ENCODE measurements at places on chromosomes 16 and 17. TPM values are rescaled to one million over a fixed set of nuclear protein-coding genes. Genes with fewer than 3 reads are reported as not detected.

- peak; percentile 77 for DNase-seq
These were observed 1.1 kb downstream of the VAT1 start for GRCh38 chr17:43020789-43021740.

- peak; percentile 79 for DNase-seq
These were observed at the start of gene GPRC5C for GRCh38 chr17:74431568-74432423. Gene GPRC5C (plus strand): TSS chr17:74432088. CDS start chr17:74439777, 7,689 bp downstream.

CDRT15L2 gene
- not detected for total RNA-seq

DNA sequence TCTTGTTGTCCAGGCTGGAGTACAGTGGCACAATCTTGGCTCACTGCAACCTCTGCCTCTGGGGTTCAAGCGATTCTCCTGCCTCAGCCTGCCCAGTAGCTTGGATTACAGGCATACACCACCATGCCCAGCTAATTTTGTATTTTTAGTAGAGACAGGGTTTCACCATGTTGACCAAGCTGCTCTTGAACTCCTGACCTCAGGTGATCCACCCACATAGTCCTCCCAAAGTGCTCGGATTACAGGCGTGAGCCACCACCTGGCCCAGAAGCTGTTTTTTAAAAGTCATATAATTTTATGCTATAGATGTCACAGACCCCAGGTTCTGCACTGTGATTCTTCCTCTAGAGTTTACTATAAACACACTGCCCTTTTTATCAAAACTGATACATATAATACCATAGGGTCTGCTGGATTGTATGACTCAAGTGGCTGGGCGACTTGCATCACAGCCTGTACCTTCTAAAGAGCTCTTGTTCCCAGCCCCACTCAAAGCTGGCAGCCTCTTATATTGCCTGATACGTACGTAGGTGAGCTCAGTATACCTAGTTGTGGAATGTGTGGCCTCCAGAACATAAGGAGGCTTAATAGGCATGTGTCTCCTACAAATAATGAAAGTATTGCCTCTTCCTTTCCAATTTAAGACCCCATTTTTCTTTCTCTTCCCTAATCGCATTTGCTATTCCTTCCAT lies 295.8 kb downstream of the ZFHX3 start:
- DNase-seq, result no peak

DNA sequence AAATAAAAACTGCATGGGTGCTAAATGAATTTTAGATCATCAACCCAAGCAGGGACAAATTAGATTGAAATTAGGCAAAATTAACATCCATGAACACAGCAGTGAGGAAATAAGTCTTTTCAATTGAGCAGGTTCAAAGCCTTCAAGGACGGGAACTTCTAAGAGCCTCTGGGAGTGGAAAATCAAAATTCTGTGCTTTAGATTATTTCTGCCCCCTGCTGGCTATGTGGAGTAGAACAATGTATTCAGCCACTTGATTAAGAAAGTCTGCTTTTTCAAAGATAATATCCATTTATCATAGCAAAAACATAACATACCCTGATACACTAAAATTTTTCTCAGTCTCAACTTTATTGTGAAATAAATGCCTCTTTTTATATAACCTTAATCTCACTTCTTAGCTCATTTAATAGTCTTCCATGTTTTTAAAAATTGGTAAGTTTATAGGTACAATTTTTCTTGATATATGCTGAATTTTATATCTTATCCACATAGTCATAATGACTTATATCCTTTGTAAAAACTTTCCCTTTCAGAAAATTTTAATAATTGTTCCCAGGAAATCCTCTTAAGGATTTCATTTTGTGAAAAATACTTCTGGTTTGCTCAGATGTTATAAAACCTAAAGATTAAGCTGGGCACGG lies 28.1 kb upstream of the NOL11 start:
- no peak for DNase-seq

GRCh38 chr17:75592348-75593020 lies 4.9 kb downstream of the MYO15B start:
- DNase-seq, result no peak

SLC43A2 gene
- total RNA-seq, result 35.4 TPM

DNA sequence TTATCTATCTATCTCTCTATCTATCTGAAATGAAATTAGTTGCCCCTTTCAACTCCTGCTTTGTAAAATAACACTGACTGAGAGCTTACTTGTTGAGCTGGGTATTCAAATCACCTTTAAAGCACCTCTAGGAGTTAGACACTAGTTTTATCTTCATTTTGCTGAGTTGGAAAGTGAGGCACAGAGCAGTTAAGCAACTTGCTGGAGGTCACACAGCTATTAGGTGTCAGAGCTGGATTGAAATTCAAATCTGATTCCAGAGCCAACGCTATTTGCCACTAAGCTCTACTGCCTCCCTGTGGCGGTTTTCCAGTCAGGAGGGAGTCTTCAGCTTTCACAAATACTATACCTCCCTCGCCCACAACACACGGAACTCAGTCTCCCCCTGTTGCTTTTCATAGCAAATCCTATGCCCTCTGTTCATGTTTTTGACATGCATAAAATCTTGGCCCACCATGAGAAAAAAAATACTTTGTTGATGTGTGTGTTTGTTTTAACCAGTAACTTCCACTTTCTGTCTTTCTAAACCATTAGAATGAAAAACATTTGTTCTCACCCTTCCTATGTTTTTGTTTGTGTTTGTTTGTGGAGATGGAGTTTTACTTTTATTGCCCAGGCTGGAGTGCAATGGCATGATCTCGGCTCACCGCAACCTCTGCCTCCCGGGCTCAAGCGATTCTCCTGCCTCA lies 74.8 kb upstream of the SMURF2 start:
- no peak for DNase-seq

DNA sequence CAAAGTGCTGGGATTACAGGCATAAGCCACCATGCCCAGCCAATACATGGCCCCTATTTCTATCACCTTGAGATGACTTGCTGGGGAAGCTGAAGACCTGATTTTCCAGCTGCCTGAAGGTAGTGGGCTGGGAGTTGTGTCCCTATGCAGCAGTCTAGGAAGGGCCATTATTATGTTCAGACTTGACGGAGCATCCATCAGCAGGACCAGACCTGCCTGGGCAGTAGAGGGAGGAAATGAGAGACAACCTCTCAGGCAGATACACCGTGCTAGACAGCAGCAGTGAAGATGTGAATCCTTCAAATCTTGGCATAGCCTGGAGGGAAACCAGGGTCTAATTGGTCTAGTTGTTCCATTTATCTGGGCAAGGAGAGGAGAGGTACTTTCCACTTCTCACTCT lies 35.6 kb upstream of the PHOSPHO1 start:
- no peak for DNase-seq

DNA sequence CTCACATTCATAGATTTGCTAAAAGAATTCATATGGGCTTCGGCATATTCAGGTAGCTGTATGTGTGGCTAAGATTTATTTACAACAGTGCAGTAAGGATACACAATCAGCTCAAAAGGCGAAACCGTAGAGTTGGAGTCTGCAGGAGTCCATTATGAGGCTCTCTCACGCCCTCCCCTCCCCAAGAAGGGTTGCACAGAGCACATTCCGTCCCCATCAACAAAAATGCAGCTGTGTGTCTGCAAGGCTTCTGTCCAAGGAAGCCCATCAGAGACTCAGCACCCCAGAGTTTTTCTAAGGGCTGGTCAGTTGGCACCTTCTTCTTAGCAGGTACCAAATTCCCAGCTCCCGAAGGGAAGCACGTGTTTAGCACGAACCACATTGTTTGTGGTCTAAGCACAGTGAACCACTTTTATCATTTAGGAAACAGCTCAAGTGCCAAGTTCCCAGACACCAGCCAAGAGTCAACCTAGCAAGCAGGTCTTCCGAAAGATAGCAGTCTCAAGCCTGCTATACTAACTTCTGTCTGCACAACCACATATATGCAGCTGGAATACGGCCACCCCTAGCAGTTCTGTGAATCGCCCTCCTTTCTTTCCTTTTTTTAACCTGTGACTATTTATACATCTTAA lies 28.5 kb upstream of the MEAK7 start:
- no peak for DNase-seq

CDH5 gene
- 48.4 TPM for total RNA-seq

DNA sequence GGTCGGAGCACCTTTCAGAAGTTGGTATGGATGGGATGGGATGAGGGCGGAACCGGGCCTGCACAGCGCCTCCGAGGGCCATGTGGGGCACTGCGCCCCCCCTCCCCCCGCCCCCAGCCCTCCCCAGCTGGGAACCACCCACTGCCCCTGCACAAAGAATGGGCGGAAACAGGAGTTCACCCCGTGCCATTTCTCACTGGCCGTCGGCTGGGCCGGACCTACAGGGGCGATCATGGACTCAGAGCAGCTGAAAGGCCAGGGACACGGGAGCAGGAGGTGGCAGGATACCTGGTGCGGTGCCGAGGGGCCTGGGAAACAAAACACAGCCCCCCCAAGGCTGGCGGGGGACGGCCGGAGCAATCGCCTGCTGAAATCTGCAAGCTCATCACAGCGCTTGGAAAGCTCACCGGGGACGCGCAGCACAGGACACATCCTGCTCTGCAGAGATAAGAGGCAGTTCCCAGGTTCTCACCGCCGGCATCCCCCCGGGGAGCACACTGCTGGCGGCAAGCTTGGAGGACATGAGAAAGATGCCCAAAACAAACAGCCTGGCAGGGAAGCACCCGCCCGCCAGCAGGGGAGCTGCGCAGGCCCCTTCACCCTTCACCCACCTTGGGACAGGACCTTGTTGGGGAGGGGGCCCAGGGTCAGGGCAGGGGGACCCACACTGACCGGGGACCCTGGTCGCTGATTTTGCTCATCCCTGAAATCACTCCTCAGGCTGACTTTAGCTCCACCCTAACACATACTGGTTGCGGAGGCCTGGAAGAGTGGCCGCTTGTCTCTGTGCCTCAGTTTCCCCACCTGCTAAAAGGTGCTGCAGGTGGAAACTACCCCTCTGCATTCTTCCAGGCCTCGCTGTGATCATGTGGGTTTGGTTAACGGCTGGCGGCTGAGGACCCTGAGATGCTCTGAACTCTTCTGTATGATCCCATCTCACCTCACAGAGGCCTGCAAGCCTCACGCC lies 263.9 kb downstream of the C16orf95 start:
- DNase-seq, result no peak

DNA sequence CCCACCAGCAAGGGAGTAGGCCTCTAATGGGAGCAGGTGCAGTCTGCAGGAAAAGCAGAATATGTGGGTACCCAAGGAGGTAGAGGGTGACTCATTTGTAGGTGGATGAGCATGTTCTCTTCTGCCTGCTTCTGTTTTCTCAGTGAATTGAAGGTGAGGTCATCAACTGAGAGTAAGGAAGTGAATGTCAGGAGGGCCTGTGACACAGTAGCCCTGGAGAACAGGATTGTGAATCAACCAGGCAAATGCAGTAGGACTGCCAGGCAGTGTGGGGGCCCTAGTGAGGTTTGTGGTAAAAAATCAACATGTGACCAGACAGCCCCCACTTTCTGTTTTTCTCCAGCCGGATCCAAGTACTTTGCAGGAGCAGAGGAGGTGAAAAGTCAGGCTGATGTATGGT lies 150.5 kb upstream of the SOX9 start:
- no peak for DNase-seq

- DNase-seq, result no peak
These were observed 13.7 kb upstream of the BCO1 start for GRCh38 chr16:81224824-81225223.

- DNase-seq, result no peak
These were observed 49.9 kb upstream of the WSB1 start for GRCh38 chr17:27244011-27244410.

DNA sequence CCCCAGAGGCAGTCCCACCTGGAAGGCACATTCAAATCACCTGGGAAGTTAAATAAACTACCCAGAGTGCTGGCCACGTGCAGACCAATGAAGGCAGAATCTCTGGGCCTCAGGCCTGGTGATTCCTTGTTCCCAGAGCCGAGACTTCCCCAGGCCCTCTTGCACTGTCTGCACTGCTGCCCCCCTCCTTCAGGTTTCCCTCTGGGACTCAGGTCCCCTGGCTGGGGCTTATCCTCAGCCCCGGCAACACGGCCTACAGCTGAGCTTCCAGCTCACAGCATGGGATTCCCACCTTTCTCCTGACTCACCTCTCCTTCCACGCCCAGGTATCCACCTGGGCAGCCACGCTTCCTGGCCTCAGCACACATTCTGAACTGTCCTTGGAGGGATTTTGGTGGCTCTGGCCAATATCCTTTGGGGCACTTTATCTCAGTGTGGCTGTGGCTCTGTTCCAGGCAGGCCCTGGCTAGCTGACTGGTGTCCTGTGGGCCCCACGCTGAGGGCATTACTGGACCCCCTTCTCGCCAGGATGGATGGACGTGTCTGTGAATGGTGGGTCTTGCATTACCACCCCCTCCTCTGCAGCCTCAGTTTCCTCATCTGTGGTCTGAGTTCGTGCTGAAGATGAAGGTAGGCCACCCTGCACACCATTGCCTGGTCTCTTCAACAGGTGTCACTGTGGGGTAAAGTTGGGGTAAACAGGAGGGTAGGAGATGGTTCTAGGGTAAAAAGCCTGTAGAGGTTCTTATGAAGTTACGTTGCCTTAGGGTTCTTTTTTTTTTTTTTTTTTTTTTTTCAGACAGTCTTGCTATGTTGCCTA lies 165.7 kb downstream of the IRF8 start:
- DNase-seq, result no peak

- no peak for DNase-seq
These were observed 84.9 kb downstream of the RPA1 start for GRCh38 chr17:1914661-1915083.

- no peak for DNase-seq
These were observed 5.9 kb upstream of the RAB40C start for GRCh38 chr16:583815-584591.

SLC13A2 gene
- total RNA-seq, result not detected

NPW gene
- 0.66 TPM for total RNA-seq

DNA sequence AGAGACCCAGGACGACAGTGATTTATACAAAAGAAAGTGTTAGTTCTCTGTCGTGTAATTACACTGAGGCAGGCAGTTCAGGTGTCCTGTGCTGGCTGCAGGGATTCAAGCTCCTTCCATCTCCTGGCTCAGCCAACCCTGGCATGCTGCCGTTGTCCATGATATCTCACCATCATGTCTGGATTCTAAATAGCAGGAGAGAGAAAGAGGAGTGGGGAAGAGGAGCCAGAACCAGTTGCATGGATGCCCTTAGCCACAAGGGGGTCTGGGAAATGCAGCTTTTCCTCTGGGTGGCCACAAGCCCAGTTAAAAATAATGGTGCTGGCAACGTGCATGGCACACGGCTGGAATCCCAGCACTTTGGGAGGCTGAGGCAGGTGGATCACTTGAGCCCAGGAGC lies 9.7 kb downstream of the C16orf54 start:
- no peak for DNase-seq

TBX6 gene
- total RNA-seq, result 0.44 TPM

- DNase-seq, result peak; percentile 79
These were observed 701 bp upstream of the MRC2 start for GRCh38 chr17:62626719-62627218.

DNA sequence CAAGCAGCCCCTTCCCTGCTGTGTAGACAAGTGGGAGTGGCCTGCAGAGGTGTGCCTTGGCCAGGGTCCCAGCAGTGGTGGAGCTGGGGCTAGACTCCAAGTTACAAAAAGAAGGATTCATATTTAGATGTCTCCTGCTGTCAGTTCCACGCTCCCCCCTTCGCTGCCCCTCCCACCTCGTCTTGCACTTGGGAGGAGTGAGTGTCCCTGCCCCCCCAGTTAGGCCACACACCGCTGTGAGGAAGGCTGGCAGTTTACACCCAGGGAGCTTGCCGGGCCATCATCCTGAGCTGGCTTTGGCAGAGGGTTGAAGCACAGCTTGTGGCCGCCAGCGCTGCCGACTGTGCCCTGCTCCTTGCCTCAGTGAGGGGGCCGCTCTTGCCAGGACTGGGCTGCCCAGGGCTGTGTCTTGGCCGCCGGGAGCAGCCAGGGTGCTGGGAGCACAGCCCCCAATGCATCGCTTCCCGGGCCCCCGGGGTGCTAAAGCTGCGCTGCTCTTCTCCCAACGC lies 44.3 kb downstream of the ELAC2 start:
- no peak for DNase-seq

DNAI2 gene
- not detected for total RNA-seq
